ENCODE measurements at places on chromosomes 12 and 14.

DNA sequence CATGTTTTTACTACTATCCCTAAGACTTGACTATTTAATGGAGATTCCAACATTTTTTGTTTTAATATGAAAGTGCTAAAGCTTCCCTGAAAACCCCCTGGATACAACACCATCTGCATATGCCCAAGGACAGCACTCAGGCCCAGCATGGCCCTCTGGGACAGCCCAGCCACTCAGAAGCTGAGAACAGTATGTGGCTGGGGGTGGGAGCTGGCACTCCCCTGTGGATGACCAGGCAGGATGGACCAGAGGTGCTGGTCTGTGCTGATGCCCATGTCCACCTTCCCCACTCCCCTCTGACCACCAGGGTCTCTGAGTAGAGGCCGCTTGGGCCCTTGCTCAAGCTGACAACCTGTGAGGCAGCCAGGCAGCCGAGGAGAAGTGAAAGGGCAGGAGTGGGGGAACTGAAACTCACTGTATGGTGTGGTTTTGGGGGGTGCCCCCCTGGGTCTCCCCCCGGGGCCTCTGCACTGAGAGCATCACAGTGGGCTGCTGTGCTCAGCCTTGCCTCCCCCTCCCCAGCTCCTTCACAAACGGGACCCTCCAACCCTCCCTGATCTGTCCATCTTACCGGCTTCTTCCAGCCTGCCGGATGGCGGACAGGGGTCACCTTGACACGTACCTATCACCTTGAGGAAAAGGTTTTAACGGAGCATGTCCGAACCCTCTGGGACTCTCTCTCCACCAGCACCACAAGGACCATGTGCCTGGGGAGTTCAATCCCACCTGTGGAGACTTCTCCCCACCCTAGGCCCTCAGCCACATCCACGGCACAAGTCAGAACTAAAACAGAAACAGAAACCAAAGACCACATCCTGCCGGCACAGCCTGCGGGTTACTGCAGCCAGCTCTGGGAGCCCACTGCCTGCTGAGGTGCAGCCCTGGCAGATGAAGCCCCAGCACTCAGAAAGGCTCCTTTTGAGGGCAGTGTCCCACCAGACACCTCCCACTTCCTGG, at the start of gene TMEM229B:
TMEM229B (minus strand) TSS at position 785 of the 957 bp plus-strand sequence. CDS start 14,798 bp downstream, outside the sequence.
- DNase-seq = peak; percentile 43
- H3K27me3 ChIP-seq = no peaks in the 10 kb centered on the region
- H3K27ac ChIP-seq = no peak within 1 kb of the TSS
- peak within 1 kb of the TSS; percentile 53 for H3K4me3 ChIP-seq

DNA sequence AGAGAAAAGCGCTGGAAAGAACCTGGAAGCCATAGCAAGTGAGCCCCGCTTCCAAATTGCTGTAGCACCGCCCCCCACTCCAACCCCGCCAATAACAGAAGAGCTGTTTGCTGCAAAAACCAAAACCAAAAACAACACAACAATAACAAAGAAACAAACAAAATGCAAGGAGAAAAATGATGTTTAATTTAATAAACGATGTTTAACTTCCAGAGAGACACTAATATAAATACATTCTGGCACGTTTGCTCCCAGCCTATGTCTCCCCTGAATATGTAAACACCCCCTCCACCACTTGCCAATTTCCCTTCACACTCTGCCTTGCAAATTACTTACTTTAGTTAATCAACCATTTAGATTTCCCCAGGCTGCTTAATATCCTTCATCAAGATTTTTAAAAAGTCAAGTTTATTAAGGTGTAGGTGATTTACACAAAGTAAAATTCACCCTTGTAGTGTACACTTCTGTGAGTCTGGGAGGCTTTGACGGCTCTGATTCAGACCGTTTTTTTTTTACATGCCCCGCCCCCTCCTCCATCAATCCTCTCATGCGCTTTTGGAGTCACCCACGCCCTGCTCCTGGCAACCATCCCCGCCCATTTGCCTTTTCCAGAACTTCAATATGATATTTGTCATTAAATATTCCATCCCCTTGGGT, 482 bp upstream of the IFI27L2 start:
- peak overlapping the region; percentile 63 for H3K4me3 ChIP-seq
- H3K27ac ChIP-seq = peak overlapping the region; percentile 72
- DNase-seq = peak; percentile 67
- H3K4me1 ChIP-seq = peaks cover 9% of the 10 kb centered on the region

GRCh38 chr14:96627811-96628775, 125.9 kb downstream of the PAPOLA start:
- no peaks in the 10 kb centered on the region for H3K36me3 ChIP-seq
- DNase-seq = no peak
- H3K27me3 ChIP-seq = peaks cover 36% of the 10 kb centered on the region
- H3K27ac ChIP-seq = no peak overlapping the region
- H3K4me3 ChIP-seq = no peak overlapping the region

DNA sequence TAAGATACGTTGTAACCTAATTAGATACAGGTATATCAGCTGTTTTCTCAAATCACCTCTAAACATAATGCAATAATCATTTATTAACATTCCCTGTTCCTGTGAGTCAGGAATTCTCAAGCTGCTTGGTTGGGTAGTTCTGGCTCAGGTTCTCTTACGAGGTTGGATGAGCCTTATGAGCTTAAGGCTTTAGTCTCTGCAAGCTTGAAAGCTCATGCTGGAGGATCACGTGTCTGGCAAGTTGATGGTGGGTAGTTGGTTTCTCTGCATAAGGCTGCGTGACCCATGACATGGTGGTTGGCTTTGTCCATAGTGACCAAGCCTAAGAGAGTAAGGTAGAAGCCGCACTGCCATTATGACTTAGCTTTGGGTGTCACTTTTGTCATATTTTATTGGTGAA, 62.0 kb downstream of the PLEKHA5 start:
- H3K27me3 ChIP-seq = no peaks in the 10 kb centered on the region
- no peak overlapping the region for H3K4me3 ChIP-seq
- peak overlapping the region; percentile 73 for H3K27ac ChIP-seq
- peaks cover 7% of the 10 kb centered on the region for H3K4me1 ChIP-seq
- H3K36me3 ChIP-seq = no peaks in the 10 kb centered on the region

- no peak for DNase-seq
- no peak overlapping the region for H3K27ac ChIP-seq
- no peak overlapping the region for H3K4me3 ChIP-seq
- no peaks in the 10 kb centered on the region for H3K36me3 ChIP-seq
- H3K27me3 ChIP-seq = peaks cover 9% of the 10 kb centered on the region
These were observed 207.0 kb upstream of the CAND1 start for GRCh38 chr12:67062193-67062592.

- H3K36me3 ChIP-seq = no peaks in the 10 kb centered on the region
- DNase-seq = no peak
- no peak overlapping the region for H3K27ac ChIP-seq
- H3K4me1 ChIP-seq = no peaks in the 10 kb centered on the region
- no peak overlapping the region for H3K4me3 ChIP-seq
- no peaks in the 10 kb centered on the region for H3K27me3 ChIP-seq
These were observed 445.7 kb upstream of the SYT1 start for GRCh38 chr12:78418919-78419318.

DNA sequence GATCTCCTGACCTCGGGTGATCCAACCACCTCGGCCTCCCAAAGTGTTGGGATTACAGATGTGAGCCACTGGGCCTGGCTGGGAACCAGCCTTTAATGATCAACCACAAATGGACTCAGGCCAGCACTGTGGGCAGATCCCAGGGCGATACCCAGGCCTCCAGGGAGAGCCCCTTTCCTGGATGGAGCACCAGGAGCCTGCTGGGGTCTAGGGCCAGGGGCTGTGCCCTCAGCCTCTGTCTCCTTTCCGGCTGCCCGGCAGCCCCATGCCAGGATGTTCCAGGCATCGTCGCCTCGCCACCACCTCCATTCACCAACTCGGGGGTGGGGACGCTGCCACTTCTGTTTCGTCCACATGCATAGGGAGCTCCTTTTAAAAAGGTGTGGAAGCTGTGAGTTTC, 2.3 kb downstream of the ADGRD1 start:
- no peak for DNase-seq
- peaks cover 37% of the 10 kb centered on the region for H3K4me1 ChIP-seq
- no peaks in the 10 kb centered on the region for H3K36me3 ChIP-seq
- H3K4me3 ChIP-seq = peak overlapping the region; percentile 64
- H3K27me3 ChIP-seq = no peaks in the 10 kb centered on the region
- H3K27ac ChIP-seq = no peak overlapping the region

- no peaks in the 10 kb centered on the region for H3K27me3 ChIP-seq
- no peak for DNase-seq
- peaks cover 3% of the 10 kb centered on the region for H3K4me1 ChIP-seq
- H3K36me3 ChIP-seq = no peaks in the 10 kb centered on the region
- no peak overlapping the region for H3K4me3 ChIP-seq
These were observed 47.6 kb upstream of the PPP1CC start for GRCh38 chr12:110790301-110790700.

DNA sequence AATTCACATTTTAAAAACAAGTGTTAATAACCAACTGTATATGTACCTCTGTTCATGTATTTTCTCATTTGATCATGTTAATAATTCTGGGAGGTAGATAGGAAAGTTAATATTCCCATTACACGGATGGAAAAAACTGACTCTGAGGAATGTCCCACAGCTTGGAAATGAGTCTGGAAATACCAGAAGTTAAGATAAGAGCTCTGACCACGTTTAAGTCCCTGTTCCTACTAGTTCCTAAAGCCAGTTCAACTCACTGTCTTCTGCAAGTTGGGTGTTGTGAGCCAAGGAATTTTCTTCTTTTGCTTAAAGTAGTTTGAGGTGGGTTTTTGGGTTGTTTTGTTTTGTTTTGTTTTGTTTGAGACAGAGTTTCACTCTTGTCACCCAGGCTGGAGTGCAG, 104.5 kb downstream of the TMEM30B start:
- H3K27me3 ChIP-seq = peaks cover 3% of the 10 kb centered on the region
- H3K36me3 ChIP-seq = no peaks in the 10 kb centered on the region
- no peak for DNase-seq
- H3K4me3 ChIP-seq = no peak overlapping the region
- H3K4me1 ChIP-seq = no peaks in the 10 kb centered on the region

GRCh38 chr12:123035841-123036240, 55.4 kb downstream of the ARL6IP4 start:
- no peaks in the 10 kb centered on the region for H3K27me3 ChIP-seq
- no peak overlapping the region for H3K27ac ChIP-seq
- H3K4me3 ChIP-seq = no peak overlapping the region

GRCh38 chr14:53751650-53752049, 205.0 kb downstream of the BMP4 start:
- no peaks in the 10 kb centered on the region for H3K36me3 ChIP-seq
- no peak overlapping the region for H3K4me3 ChIP-seq
- no peak overlapping the region for H3K27ac ChIP-seq
- no peaks in the 10 kb centered on the region for H3K4me1 ChIP-seq

GRCh38 chr12:29572464-29572863, 75.0 kb upstream of the OVCH1 start:
- no peak for DNase-seq
- no peaks in the 10 kb centered on the region for H3K36me3 ChIP-seq
- H3K27ac ChIP-seq = peak overlapping the region; percentile 18
- no peaks in the 10 kb centered on the region for H3K27me3 ChIP-seq
- H3K4me3 ChIP-seq = no peak overlapping the region

DNA sequence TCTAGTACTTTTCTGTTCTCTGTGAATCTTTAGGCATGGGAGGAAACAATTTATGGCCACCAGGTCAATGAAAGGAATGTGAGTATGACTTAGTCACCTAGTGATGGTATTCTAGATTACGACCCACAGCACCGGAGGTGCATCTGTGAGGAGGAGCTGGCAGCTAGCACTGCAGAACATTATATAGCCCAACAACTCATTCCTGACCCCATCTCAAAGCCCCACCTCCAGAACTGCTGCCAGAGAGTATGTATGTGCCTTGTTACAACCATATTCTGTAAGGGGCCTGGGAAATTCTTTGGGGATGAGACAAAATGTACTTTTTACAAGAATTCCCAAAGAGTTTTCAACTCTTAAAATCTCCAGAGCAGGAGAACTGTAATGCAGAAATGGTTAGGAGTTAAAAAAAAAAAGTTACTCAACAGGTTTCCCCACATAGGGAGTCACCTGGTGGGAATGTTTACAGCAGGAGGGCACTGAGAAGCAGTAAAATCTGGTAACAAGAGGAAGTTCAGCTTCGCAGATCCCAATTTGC, 34.9 kb upstream of the CERS5 start:
- no peak overlapping the region for H3K4me3 ChIP-seq
- H3K27ac ChIP-seq = no peak overlapping the region

GRCh38 chr14:88208858-88209257, 114.2 kb downstream of the KCNK10 start:
- H3K4me1 ChIP-seq = no peaks in the 10 kb centered on the region
- peaks cover 15% of the 10 kb centered on the region for H3K27me3 ChIP-seq
- DNase-seq = no peak
- H3K4me3 ChIP-seq = no peak overlapping the region
- H3K27ac ChIP-seq = no peak overlapping the region

- H3K4me1 ChIP-seq = peaks cover 15% of the 10 kb centered on the region
- H3K36me3 ChIP-seq = peaks cover 7% of the 10 kb centered on the region
- DNase-seq = peak; percentile 55
- peak overlapping the region; percentile 92 for H3K27ac ChIP-seq
These were observed 522 bp downstream of the R3HDM2 start for GRCh38 chr12:57430112-57430930.

DNA sequence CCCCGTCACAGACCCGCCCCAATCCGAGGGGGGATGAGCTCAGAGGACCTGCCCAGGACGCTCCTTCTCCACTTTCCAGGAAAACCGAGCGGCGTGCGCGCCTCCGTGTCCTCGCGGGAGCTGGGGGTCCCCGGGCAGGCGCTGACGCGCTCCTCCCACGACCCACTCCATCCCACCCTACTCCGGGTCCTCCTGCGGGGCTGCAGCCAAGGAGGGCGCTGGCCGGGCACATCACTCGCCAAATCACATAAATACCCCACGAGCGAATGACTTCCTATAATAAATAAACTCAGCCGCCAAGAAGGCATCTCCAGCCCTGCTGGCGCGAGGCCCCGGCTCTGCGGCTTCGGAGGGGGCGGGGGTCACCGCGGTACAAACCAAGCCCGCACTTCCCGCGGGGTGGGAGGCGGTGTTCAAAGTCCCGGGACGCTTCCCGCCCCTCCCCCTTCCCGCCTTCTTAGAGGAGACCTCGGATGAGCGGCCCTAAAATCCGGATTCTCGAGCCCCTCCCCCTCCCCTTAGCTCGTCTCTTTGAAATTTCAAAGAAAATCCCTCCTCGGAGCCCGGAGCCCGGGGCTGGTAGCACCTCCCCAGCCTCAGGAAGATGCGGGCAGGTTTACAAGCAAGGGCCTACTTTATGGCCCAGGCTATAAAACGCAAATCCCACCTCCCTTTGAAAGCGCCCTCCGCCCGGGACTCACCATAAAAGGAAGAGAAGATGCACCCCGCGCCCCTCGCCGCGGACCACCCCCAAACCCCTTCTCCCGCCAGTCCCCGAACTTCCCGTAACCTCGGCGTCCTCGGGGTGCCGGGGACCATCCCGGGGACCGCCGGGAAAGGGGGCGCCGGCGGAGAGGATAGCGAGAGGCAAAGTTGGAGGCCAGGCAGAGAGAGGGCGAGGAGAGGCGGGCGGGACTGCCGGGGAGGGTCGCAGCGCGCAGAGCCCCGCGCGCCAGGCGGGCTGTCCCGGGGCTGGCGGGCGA, 712 bp upstream of the FZD10 start:
- H3K4me3 ChIP-seq = peak overlapping the region; percentile 27
- no peak overlapping the region for H3K27ac ChIP-seq
- H3K4me1 ChIP-seq = peaks cover 19% of the 10 kb centered on the region
- H3K27me3 ChIP-seq = peaks cover 96% of the 10 kb centered on the region
- DNase-seq = no peak
